ENCODE measurements at places on chromosomes 13 and 19.

DNA sequence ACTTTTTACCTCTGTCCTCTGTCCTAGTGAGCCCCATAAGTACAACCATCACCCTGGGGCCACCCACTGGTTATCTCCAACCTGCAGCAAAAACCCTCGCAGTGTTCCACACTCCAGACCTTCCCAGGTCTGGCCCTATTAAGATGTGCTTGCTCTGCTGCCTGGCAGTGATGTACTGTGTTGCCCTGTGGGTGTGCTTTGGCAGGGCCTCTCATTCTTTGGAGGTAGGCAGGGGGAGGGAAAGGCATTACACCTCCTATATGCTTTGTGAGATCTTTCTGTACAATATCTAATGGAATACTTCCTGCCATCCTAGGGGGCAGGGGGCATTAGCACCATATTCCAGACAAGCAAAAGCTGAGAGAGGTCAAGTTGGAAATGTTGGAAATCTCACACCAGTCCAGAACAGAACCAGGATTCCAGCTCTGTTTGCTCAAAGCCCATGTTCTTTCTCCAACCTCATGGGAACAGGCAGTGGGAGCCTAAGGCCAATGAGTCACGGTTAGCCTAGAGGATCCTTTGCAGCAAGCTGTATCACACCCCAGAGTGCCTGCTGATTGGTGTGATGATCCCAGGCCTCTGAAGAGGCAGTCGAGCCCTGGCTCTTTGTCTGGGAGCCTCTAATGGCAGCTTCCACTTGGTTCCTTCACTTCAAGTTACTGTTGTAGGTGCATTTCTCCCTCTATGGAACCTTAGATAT is 59.7 kb upstream of the UBL3 start:
- no peak for DNase-seq

- no peak for DNase-seq
Observed at GRCh38 chr19:15014579-15014978, 34.7 kb upstream of the CASP14 start.

DNA sequence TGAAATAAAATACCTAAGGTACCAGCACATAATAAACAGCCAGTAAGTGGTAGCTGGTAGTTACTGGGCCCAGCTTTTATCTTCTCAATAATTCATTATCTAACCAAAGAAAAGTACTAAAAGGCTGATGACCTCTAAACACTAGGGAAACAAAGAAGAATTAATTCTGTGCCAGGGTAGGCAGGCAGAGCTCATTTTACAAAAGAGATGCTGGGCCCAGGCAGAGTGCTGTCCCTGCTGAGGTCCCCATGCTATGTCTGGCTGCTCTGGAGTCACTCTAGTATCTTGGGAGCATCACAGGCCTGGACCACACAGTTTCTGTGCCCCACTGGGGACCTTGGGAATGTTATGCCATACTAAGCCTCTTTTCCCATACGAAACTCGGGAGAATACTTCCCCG is 18.2 kb downstream of the ZNF507 start:
- DNase-seq: peak; percentile 58

GRCh38 chr19:12799742-12800465 is 1.7 kb downstream of the PRDX2 start:
- no peak for DNase-seq

GRCh38 chr13:77810878-77811277 is 107.8 kb downstream of the EDNRB start:
- DNase-seq: no peak

Measured in midbrain (tissue), 1 donor.